Activated T-helper 2 cell treated with anti-CD3 and anti-CD28 coated beads, Interferon-gamma antibody, Interleukin-2, Interleukin-4, amounts not matched to agents 10 μg/mL and 5 μg/mL and 100 μg/mL, durations not matched to agents 14 hours and 24 hours and 36 hours (primary cell): ENCODE measurements at places on chromosomes 7 and 10. TPM values are rescaled to one million over a fixed set of nuclear protein-coding genes. Genes with fewer than 3 reads are reported as not detected.
A peak's percentile ranks its signal among the peaks of the same experiment; 100 is the strongest.

GRCh38 chr7:70739646-70740210, 392.2 kb upstream of the GALNT17 start:
- H3K4me1 ChIP-seq, result no peaks in the 10 kb centered on the region
- DNase-seq, result no peak
- H3K4me3 ChIP-seq, result no peak overlapping the region
- H3K27ac ChIP-seq, result no peak overlapping the region
- H3K27me3 ChIP-seq, result no peaks in the 10 kb centered on the region

The ACTL6B gene
- not detected in 2 replicates for total RNA-seq

The ATG9B gene
- total RNA-seq, result 5.0 and 6.4 TPM in 2 replicates

DNA sequence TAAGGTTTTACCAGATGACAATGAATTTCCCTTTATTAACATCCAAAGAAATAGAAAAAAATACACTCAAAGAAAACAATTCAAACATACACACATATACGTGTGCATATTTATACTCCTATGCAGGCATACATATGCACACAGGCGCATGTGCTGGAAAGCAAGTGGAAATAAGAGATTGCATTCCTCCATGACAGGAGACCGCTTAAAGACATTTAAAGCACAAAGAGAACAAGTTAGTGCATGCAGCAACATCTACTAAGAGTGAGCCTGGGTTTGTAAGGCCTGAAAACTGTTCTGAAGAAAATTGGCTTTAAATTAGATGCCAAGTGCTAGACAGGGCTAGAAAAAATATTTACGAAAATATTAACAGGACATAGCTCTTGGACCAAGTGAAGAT, 40.1 kb upstream of the PPP1R17 start:
- no peak overlapping the region for H3K27ac ChIP-seq
- no peaks in the 10 kb centered on the region for H3K36me3 ChIP-seq
- H3K27me3 ChIP-seq, result no peaks in the 10 kb centered on the region
- no peak for DNase-seq
- H3K4me1 ChIP-seq, result no peaks in the 10 kb centered on the region

- peaks cover 20% of the 10 kb centered on the region for H3K36me3 ChIP-seq
- peaks cover 3% of the 10 kb centered on the region for H3K4me1 ChIP-seq
- no peak overlapping the region for H3K27ac ChIP-seq
These were observed 25.5 kb downstream of the FAM107B start for GRCh38 chr10:14749070-14749809.

The INMT gene
- not detected in 2 replicates for total RNA-seq

DNA sequence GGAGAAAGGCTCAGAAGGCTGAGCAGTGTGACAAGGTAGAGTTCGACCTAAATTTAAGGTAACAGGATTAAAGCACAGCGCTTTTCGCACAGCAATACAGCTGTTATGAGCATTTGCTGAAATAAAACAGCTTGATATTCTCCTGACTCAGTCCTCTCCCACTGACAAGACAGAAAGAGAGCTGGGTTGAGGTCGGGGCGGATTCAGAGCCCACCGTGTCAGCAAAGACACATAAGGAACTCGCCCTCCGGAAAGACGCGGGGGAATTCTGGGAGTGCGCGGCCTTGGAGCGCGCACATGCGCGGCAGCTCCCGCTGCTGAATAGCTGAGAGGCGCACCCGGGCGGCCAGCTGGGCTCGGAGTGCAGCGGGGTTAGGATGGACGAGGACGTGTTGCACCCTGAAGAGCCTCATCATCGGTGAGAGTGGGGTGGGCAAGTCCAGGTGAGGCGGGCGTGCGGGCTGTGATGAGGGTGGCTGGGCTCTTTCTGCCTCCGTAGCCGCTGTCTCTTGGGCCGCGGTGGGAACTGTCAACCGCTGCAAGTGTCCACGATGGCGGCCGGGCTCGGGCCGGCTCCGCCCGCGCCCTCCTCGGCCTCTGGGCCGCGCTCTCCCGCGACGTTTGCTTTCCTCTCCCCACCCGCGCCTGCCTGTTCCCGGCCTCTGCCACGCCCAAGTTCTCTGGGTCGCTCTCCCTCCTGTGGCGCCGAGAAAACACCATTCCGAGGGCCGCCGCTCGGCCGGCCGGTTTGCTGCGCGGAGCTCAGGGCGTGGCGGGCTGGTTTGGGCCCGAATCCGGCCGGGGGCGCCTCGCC, 120.6 kb downstream of the LYZL1 start:
- H3K27ac ChIP-seq, result peak overlapping the region; percentile 89
- no peaks in the 10 kb centered on the region for H3K27me3 ChIP-seq
- peaks cover 31% of the 10 kb centered on the region for H3K4me1 ChIP-seq
- H3K4me3 ChIP-seq, result peak overlapping the region; percentile 97
- peak; percentile 36 for DNase-seq

DNA sequence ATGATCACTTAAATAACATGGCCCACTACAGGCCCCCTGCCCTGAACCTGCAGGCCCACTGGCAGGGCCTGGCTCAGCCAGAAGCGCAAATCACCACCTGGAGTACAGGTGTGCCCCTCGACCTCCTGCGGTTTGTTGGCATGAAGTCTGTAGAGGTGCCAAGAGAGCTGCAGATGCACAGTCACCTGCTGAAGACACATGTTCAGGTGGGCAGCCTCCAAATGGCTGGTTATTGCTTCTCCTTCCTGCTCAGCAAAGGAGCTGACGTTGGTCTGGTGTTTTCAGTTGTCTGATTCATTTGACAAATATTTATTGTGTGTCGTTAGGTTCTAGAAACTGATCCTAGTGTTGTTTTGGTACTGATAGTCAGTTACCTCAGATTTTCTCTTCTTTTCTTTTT, 29.0 kb downstream of the DHTKD1 start:
- H3K27me3 ChIP-seq, result no peaks in the 10 kb centered on the region
- no peak overlapping the region for H3K27ac ChIP-seq
- H3K4me3 ChIP-seq, result no peak overlapping the region
- no peaks in the 10 kb centered on the region for H3K4me1 ChIP-seq
- DNase-seq, result no peak
- H3K36me3 ChIP-seq, result peaks cover 51% of the 10 kb centered on the region

GRCh38 chr10:89206402-89207180, 526 bp downstream of the CH25H start:
- H3K27ac ChIP-seq, result no peak overlapping the region
- peak; percentile 14 for DNase-seq
- no peaks in the 10 kb centered on the region for H3K36me3 ChIP-seq
- peak overlapping the region; percentile 75 for H3K4me3 ChIP-seq
- peaks cover 48% of the 10 kb centered on the region for H3K27me3 ChIP-seq

GRCh38 chr10:96416643-96417042, 57.8 kb upstream of the OPALIN start:
- H3K27ac ChIP-seq, result no peak overlapping the region
- DNase-seq, result no peak
- no peaks in the 10 kb centered on the region for H3K36me3 ChIP-seq

GRCh38 chr10:122494173-122494820, 32.9 kb downstream of the HTRA1 start:
- no peak for DNase-seq
- peaks cover 23% of the 10 kb centered on the region for H3K27me3 ChIP-seq
- no peaks in the 10 kb centered on the region for H3K36me3 ChIP-seq

GRCh38 chr10:94104316-94105000, 110.7 kb downstream of the PLCE1 start:
- H3K4me1 ChIP-seq, result no peaks in the 10 kb centered on the region
- H3K27ac ChIP-seq, result no peak overlapping the region

GRCh38 chr7:151376218-151376902, 33.5 kb downstream of the WDR86 start:
- no peak for DNase-seq
- H3K4me1 ChIP-seq, result no peaks in the 10 kb centered on the region
- peaks cover 14% of the 10 kb centered on the region for H3K36me3 ChIP-seq
- H3K27ac ChIP-seq, result no peak overlapping the region

The ZNF503 gene
- 0.30 and 0.34 TPM in 2 replicates for total RNA-seq

DNA sequence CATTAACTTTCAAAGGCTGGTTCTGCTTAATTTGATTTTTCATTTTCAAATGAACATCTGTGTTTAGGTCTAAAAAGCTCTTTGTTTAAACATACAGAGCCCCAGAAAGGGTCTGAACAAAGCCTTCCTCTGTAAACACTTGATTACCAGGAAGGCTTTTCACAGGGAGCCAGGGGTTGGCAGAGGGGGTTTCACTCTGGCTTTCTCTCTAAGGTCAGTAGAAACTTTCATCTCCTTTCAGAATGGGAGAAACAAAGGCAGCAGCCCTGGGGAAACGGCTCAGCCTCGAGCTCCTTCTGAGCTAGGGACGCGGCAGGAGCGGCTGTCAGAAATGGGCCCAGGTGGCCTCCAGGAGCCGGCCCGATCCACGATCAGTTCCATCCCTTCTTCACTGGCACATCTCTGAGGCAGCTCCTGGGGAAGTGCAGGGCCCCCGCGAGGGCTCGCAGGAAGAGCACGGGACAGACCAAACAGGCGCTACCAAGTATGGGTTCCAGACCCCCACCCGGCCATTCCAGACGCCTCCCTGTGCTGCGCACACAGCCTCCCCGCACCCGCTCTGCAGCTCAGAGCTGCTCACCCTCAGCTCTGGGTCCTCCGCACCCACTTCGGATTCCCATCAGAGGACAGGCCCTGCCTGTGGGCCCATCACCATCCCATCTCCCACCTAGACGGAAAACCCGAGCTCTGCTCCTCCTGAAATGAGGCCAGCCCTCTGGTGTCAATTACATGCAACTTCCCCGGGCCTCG, 124.1 kb downstream of the MAD1L1 start:
- no peaks in the 10 kb centered on the region for H3K27me3 ChIP-seq
- no peak for DNase-seq
- H3K36me3 ChIP-seq, result peaks cover 7% of the 10 kb centered on the region
- H3K4me3 ChIP-seq, result no peak overlapping the region

GRCh38 chr7:91554883-91555282, 290.6 kb downstream of the FZD1 start:
- no peak overlapping the region for H3K4me3 ChIP-seq
- H3K27ac ChIP-seq, result no peak overlapping the region
- DNase-seq, result no peak
- H3K4me1 ChIP-seq, result peaks cover 10% of the 10 kb centered on the region
- no peaks in the 10 kb centered on the region for H3K36me3 ChIP-seq

The GPR85 gene
- not detected in 2 replicates for total RNA-seq

DNA sequence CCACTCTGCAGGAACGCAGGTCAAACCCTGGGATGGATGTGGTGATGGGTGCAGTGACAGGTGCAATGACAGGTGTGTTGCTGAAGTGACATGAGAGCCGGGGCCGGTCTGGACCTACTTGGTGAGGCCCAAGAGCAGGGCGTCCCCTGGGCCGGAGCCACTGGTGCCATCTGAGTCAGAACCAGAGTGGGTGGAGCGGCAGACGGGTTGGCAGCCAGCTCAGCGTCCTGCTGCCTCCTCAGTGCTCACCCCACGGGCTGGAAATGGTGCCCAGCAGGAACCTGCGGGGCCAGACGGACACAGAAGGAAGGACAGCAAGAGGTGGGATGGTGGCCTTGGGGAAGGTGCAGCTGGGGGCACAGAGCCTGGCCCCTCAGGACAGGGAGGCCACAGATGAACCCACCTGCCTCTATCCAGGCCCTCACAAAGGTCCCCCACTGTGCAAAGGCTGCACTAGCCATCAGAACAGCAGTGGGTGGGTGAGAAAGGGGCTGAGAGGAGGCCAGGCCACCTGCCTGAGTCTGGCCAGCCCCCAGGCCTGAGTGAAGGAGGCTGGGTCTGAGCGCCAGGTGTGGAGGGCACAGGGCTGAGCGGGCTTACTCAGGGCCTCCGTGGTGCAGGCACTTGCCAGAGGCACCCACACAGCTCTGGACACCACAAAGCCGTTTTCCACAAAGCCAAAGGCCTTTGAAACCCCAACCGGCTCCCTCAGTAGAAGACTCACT, 129.0 kb upstream of the PPP2R2D start:
- no peak overlapping the region for H3K27ac ChIP-seq
- H3K4me3 ChIP-seq, result no peak overlapping the region
- DNase-seq, result no peak
- no peaks in the 10 kb centered on the region for H3K27me3 ChIP-seq

The CPA4 gene
- total RNA-seq, result not detected in 2 replicates

The MBL2 gene
- not detected in 2 replicates for total RNA-seq

DNA sequence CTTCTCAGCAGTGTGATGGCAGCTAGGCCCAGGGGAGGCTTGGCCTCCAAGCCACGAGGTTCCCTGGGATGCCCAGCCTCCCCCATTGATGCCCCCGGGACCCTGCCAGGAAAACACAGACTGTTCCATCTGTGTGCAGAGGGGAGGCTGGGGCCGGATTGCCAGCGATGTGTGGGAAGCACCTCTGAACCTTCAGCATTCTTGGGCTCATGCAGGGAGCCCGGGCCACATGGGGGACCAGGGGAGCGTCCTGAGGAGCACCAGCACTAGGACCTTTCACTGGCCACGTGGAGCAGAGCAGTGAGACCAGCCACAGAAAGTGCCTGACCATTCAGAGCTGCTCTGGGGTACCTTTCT, 2.6 kb downstream of the IMPDH1 start:
- no peak for DNase-seq
- peaks cover 3% of the 10 kb centered on the region for H3K27me3 ChIP-seq
- peaks cover 23% of the 10 kb centered on the region for H3K36me3 ChIP-seq
- no peak overlapping the region for H3K27ac ChIP-seq
- peak overlapping the region; percentile 21 for H3K4me3 ChIP-seq

- H3K4me1 ChIP-seq, result no peaks in the 10 kb centered on the region
- H3K27ac ChIP-seq, result no peak overlapping the region
- H3K36me3 ChIP-seq, result no peaks in the 10 kb centered on the region
- DNase-seq, result no peak
- no peaks in the 10 kb centered on the region for H3K27me3 ChIP-seq
These were observed 36.7 kb upstream of the PRPS1L1 start for GRCh38 chr7:18064242-18064838.

The DOCK1 gene
- 0.59 and 1.1 TPM in 2 replicates for total RNA-seq

DNA sequence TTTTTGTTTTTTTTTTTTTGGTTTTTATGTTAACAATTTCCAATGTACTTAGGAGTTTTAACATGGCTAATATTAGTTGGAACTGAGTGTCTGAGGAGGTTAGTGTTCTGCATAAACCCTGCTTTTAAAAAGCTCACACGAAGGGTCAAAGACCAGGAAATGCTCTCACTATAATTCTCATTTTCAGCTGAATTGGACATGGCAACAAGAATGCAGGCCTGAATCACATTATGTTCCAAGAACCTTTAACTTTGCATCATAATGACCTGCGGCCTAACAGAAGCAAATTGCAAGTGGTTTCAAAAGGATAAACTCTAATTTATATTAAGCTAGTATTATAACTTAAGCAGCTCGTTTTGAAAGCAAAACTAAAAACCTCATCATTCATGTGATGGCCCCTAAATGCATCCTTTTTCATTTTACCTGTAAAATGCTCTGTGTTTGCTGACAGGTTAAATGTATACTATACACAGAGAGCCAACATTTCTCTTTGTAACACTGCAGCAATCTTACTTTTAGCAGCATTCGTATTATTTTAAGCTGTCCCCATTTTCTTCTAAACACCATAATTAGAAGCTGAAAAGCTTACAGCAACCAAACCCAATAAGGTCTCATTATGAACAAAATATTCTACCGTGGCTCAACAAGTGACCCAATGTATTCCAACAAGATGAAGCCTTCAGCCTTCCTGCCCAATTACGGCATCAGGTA, 242.8 kb upstream of the SP4 start:
- no peak overlapping the region for H3K27ac ChIP-seq
- no peaks in the 10 kb centered on the region for H3K4me1 ChIP-seq
- no peaks in the 10 kb centered on the region for H3K36me3 ChIP-seq
- H3K27me3 ChIP-seq, result peaks cover 2% of the 10 kb centered on the region

DNA sequence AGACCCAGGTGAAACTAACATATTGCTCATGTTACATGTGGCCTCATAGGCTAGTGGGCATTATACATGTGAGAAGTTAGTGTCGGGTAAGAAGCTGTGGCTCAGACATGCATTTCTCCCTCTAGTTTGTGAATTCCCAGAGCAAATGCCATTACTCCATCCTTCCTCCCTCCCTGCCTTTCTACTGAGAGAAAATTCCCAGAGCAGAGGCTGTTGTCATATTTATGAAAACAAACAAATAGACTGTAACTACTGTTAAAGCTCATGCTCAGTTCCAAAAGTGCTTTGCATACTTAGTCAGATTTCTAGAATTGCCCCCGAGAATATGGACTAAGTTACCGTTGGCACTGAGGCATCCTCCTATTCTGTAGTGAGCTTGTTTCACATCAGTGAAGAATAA, 29.0 kb downstream of the ZNRF2 start:
- H3K4me1 ChIP-seq, result peaks cover 29% of the 10 kb centered on the region
- no peaks in the 10 kb centered on the region for H3K27me3 ChIP-seq
- H3K27ac ChIP-seq, result no peak overlapping the region
- H3K36me3 ChIP-seq, result peaks cover under 1% of the 10 kb centered on the region
